ENCODE measurements at places on chromosomes 5 and 9. TPM values are rescaled to one million over a fixed set of nuclear protein-coding genes. Genes with fewer than 3 reads are reported as not detected.

Gene SPATA9
- not detected for total RNA-seq

Gene IFNA2
- total RNA-seq, result not detected

Gene IFNB1
- not detected for total RNA-seq

Gene SIT1
- total RNA-seq, result not detected

GRCh38 chr5:61809651-61810050 is 477.6 kb downstream of the ZSWIM6 start:
- H3K4me1 ChIP-seq, result no peaks in the 10 kb centered on the region
- H3K27ac ChIP-seq, result no peak overlapping the region
- no peak overlapping the region for H3K4me3 ChIP-seq
- H3K36me3 ChIP-seq, result no peaks in the 10 kb centered on the region
- DNase-seq, result no peak

GRCh38 chr5:165139262-165139661 is 1633.8 kb downstream of the MAT2B start:
- H3K27me3 ChIP-seq, result no peaks in the 10 kb centered on the region
- H3K4me1 ChIP-seq, result no peaks in the 10 kb centered on the region
- DNase-seq, result no peak
- no peak overlapping the region for H3K27ac ChIP-seq

- DNase-seq, result no peak
- H3K4me1 ChIP-seq, result no peaks in the 10 kb centered on the region
- no peaks in the 10 kb centered on the region for H3K27me3 ChIP-seq
- H3K4me3 ChIP-seq, result no peak overlapping the region
- no peaks in the 10 kb centered on the region for H3K36me3 ChIP-seq
These were observed 31.3 kb downstream of the ANXA1 start for GRCh38 chr9:73182928-73183327.

- H3K27ac ChIP-seq, result no peak overlapping the region
- DNase-seq, result no peak
- H3K36me3 ChIP-seq, result no peaks in the 10 kb centered on the region
- H3K4me1 ChIP-seq, result peaks cover 7% of the 10 kb centered on the region
- H3K27me3 ChIP-seq, result no peaks in the 10 kb centered on the region
- H3K4me3 ChIP-seq, result no peak overlapping the region
These were observed 81.4 kb downstream of the ZNF608 start for GRCh38 chr5:124665035-124665434.

DNA sequence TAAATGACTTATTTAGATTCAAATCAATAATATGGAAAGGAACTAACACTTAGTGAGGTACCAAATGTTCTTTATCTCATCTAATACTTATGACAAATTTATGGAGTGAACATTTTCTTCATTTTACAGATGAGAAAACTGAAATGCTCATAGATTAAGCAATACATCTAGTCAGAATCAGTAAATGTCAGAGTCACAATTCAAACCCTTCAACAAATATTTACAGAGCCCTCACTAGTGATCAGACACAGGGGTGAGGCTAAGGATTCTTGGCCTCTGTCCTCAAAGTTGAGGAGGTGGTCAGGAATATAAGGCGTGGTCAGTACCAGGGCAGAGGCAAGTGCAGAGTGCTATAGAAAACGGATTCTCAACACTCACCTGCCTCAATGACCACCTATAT is 29.5 kb upstream of the ARSB start:
- no peak overlapping the region for H3K27ac ChIP-seq
- no peaks in the 10 kb centered on the region for H3K27me3 ChIP-seq
- no peaks in the 10 kb centered on the region for H3K4me1 ChIP-seq
- DNase-seq, result no peak
- no peak overlapping the region for H3K4me3 ChIP-seq

DNA sequence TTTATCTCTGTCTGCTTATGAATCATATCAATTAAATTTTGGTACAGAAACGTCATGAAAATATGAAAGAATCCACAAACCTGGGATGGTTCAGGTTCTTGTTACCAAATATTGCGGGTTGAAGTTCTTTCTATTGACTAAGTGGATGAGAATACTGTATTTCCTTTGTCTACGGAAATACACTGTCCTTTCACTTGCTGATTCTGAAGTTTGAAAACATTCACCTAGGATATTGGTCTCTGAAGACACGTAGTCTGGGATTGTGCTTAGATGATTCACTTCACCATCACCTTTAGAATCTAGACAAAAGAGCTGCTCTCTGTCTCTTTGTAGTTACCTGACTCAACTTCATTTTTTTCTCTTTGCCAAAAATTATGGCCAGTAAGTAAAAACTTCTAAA is 222.4 kb downstream of the FBN2 start:
- H3K4me3 ChIP-seq, result no peak overlapping the region
- no peaks in the 10 kb centered on the region for H3K27me3 ChIP-seq
- H3K36me3 ChIP-seq, result no peaks in the 10 kb centered on the region
- no peak for DNase-seq

Measured in uterus (tissue), 4 donors.